Mammary epithelial cell (primary cell): ENCODE measurements at places on chromosomes 6 and 20. TPM values are rescaled to one million over a fixed set of nuclear protein-coding genes. Genes with fewer than 3 reads are reported as not detected.

GRCh38 chr6:3418496-3419060 lies 38.3 kb downstream of the SLC22A23 start:
- no peak for DNase-seq

The C20orf144 gene
- polyA plus RNA-seq = 0.03 TPM

GRCh38 chr20:43925215-43925614 lies 10.6 kb downstream of the TOX2 start:
- no peak for DNase-seq

DNA sequence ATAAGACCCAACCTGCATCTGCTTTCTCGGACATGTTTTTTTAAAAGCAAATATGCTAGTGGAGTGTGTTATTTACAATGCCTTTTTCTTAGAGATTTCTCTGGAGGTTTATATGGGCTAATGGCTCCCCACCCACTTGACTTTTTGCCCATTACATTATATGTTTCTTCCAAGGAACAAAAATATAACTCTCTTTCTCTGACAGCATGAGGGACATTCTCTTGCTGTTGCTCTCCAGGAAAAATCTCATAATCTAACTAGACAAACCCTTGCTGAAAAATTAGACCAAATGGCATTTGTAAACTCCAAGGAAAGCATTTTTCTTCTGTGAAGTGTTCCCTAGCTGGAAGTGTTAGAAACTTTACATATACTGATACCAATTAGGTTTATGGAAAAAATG lies 213.7 kb downstream of the PRL start:
- DNase-seq = no peak

GRCh38 chr6:127120023-127120786 lies 1.7 kb downstream of the RSPO3 start:
- DNase-seq = no peak

The GPX5 gene
- polyA plus RNA-seq = not detected

DNA sequence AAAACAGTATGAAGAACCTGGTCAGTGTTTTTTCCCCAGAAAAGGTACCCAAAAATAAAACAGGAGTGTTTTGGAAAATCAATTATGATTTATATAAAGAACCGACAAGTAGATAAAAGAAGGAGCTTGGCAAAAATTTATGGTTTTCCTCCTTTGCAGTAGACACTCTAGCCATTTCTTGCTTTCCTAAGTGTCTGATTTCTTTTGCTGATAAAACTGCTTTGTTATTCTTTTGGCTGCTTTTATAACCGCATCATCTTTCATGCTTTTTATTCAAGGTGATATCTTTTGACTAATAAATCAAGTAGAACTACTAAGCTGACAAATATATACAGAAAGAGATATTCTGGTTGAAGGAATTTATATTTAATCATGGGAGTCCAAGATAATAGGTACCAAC lies 16.6 kb downstream of the ATG5 start:
- DNase-seq = no peak

GRCh38 chr20:48706710-48707365 lies 121.0 kb downstream of the PREX1 start:
- no peak for DNase-seq

- no peak for DNase-seq
Measured at GRCh38 chr20:41277049-41277448, 40.5 kb downstream of the ZHX3 start.

DNA sequence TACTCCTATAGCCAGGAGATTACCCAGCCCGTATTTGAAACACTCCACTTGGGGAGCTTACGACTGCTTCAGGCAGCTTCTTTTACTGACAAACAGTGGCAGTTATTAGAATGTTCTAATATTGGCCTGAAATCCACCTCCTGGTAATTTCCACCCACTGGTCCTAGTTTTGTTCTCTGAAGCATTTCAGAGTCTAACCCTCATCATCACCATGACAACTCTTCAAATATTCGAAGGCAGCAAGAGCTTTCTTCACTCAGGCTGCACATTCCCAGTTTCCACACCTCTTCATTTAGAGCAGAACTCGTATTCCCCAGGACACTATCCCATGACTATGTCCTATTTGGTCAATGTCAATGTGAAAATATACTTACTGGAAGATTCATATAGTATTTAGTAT lies 325.6 kb downstream of the UBE3D start:
- DNase-seq = no peak
